ENCODE measurements at places on chromosomes 7 and 10. TPM values are rescaled to one million over a fixed set of nuclear protein-coding genes. Genes with fewer than 3 reads are reported as not detected.
A peak's percentile ranks its signal among the peaks of the same experiment; 100 is the strongest.

- no peak for DNase-seq
These were observed 150.2 kb downstream of the NSUN6 start for GRCh38 chr10:18501198-18501597.

PDK4 gene
- total RNA-seq, result 34.6 TPM

MMD2 gene
- not detected for total RNA-seq

GRCh38 chr10:6148251-6148701 is 54.5 kb upstream of the PFKFB3 start:
- DNase-seq, result no peak

- no peak for DNase-seq
These were observed 10.6 kb downstream of the BRAF start for GRCh38 chr7:140914083-140914482.

DNA sequence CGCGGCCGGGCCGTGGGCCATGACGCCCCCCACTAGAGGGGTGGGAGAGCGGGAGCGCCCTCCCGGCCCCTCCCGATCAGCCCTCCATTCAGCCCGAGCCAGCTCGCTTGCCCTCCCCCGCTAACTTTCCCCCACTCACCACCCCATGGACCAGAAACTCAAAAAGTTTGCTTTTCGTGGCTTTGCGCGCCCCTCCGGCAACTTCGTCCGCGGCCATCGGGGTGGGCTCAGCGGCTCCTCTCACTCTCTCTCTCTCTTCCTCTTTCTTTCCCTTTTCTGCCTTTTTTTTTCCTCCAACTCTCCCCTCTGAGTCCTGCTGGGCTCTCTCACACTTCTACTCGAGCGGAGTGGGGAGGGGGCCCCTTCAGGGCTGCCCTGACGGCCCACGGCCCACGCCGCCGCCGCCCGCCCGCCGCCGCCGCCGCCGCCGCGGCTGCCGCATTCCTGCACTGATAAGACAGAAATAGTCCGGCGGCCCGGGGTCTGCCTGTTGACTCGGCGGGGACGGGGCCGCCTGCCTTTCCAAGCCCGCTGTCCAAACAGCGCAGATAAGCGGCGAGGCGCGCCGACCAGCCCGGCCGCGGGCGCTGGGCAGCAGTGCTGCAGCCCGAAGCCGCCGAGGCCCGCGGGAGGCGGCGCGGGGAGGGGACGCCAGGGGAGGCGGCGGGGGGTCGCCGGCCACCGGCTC is at the start of gene SMARCD3:
Gene SMARCD3, minus strand, starts transcription at position 349 of the 688 bp plus-strand sequence. Its CDS starts 132 bp downstream, at position 217.
- DNase-seq, result peak; percentile 88

- no peak for DNase-seq
These were observed 1.9 kb upstream of the LRRC18 start for GRCh38 chr10:48941427-48942075.

PIK3CG gene
- total RNA-seq, result 0.03 TPM

DNA sequence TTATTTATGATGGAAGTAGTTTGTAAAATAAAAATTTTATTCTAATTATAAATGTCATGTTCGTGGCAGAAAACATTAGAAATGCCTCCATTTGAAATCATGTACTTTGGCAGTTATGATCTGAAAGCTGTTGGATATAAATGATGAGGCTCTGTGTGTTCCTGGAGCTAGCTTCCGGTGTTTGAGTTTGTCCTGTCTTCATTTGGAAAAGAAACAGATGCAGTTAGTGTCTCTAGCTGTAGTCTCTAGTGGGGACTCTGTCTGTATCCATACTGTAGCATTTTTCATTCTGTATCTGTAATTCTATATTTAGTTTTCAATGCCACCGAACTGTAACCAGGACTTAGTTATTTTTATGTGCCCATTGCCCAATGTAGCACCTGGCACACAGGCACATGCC is 197.0 kb upstream of the FZD1 start:
- no peak for DNase-seq

ATRNL1 gene
- 18.7 TPM for total RNA-seq

DNA sequence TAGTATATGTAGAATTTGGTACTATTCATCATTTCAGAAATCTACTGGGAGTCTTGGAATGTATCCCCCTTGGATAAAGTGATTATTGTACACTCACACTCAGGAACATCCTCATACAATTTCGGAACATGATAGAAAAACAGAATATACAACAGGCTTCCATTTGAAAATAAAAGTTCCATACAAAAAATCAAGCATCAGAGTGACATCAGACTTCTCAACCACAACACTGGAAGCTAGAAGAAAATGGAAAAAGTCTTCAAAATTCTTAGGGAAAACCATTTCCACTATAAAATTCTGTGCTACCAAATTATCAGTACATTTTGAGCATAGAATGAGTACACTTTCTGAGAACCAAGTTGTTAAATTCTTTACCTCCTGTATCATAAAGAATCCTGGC is 8.8 kb downstream of the LYZL1 start:
- no peak for DNase-seq

TMEM176B gene
- 200 TPM for total RNA-seq

- no peak for DNase-seq
These were observed 14.5 kb upstream of the SIRT1 start for GRCh38 chr10:67869996-67870395.

TLL2 gene
- 0.84 TPM for total RNA-seq

GRCh38 chr10:72688208-72688651 is 3.7 kb upstream of the MCU start:
- DNase-seq, result peak; percentile 76

All from hepatocyte (in vitro differentiated cells).